NCI-H187 (cell line): ENCODE measurements at places on chromosomes 7 and 10.

DNA sequence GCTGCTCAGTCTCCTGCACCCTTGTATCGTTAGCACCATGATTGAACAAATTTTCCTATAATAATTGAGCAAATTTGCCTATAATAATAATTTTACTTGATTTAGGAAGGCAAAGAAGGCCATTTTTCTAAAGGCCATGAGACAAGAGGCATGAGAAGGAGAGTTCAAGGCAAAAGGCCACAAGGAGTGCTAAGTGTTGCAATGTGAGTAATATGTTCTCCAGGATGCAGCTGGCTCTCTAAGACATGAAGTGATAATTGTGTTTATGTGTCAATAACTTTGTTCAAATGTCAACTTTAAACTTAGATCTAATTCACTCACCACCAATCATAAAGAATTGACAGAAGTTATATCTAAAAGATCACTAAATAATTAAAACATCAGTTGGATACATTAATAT, 53.8 kb downstream of the SGCE start:
- no peak for DNase-seq

GRCh38 chr10:63579371-63580014, 58.3 kb downstream of the REEP3 start:
- DNase-seq, result no peak

- no peak for DNase-seq
These were observed 323.4 kb downstream of the GRID1 start for GRCh38 chr10:86043236-86043635.

DNA sequence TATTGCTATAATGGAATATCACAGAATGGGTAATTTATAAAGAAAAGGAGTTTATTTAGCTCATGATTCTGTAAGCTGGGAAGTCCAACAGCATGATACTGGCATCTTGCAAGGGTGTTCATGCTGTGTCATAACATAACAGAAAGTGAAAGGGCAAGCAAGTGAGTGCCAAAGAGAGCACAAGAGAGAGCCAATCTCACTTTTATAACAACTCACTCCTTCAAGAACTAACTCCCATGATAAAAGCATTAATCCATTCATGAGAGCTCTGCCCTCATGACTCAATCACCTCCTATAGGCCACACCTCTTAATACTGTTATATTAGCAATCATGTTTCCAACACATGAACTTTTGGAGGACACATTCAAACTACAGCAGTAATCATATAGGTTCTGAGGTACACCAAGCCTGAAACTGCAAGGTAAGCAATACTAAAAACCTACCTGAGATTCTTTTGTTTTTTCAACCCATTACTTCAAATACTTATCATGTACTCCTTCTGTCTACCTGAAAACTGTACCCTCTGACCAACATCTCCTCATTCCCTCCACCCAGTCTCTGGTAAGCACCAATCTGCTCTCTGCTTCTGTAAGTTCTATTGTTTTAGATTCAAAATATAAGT, 219.7 kb downstream of the MTERF1 start:
- DNase-seq, result no peak

DNA sequence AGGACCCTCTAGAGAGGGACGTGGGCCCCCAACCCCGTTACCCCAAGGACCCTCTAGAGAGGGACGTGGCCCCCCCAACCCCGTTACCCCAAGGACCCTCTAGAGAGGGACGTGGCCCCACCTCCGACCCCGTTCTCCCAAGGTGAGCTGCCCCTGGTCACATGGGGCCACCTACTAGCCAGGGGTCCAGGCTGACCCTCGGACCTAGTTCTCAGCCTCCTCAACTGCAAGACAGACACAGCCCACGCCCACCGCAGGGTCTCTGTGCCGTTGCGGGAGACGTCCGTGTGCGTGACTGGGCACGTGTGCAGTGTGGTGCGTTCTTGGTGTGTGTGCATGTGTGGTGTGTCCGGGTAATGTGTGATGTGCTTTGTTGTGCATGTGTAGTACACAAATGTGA, 21.6 kb upstream of the UTF1 start:
- no peak for DNase-seq

GRCh38 chr10:124227055-124227975, 133.9 kb upstream of the CHST15 start:
- no peak for DNase-seq

DNA sequence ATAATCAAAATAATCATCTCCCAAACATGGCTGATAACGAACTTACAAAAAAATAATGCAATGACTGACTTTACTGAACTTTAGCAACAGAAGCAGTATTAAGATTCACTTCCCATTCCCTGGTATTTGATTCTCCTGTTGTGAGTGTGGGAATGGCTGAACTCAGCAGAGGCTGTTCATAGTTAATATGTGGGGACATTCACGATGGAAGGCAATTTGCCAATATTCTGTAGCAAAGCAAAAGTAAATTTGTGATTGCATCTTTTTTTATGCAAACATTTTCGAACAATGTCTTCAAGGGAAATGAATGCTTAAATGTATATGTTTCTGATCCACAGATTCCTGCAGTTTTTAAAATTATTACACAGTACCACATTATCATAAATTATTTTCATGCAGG, 431.7 kb upstream of the KLF6 start:
- no peak for DNase-seq

- DNase-seq, result no peak
These were observed at the start of gene GPNMB for GRCh38 chr7:23246555-23246954. Gene GPNMB, plus strand, starts transcription at chr7:23246775. Its CDS starts 83 bp downstream, at chr7:23246858.

DNA sequence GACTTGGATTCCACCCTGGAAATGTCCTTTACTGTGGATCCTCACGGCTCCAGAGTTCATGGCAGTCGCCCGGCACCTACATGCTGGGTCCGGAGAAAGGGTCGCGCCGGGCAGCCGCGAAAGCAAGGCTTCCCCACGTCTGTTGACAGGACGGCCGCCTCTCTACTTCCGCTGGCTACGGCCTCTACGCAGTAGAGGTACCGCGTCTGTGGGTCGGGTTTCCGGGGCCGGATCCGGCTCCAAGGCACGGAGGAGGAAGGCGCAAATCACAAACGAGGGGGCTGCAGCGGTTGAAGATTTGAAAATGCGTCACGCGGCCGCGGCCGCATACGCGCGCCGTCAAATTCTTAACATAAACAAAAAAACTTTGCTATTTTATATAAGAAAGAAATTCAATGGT, 649.6 kb downstream of the REEP3 start:
- no peak for DNase-seq
